ENCODE measurements at places on chromosomes 4 and X.

DNA sequence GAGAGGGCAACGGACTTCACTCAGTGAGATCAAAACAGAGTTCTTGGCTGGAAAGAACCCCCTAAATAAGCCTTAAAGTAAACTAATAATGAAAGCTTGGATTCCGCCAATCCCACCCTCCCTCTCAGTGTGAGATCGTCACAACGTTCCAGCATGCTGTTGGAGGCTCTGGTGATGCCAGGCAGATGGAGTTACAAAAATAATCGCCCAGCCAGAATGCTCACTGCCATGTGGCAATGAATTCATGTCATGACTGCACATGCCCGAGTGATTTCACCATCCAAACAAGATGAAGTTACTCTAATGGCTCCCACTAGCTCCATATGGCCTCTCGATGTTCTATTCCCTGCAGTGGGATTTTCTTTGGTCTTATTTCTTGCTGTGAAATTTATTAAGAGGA is 248.0 kb downstream of the SPATA18 start:
- DNase-seq = no peak

GRCh38 chr4:11021333-11021732 is 336.8 kb upstream of the CLNK start:
- DNase-seq = no peak

DNA sequence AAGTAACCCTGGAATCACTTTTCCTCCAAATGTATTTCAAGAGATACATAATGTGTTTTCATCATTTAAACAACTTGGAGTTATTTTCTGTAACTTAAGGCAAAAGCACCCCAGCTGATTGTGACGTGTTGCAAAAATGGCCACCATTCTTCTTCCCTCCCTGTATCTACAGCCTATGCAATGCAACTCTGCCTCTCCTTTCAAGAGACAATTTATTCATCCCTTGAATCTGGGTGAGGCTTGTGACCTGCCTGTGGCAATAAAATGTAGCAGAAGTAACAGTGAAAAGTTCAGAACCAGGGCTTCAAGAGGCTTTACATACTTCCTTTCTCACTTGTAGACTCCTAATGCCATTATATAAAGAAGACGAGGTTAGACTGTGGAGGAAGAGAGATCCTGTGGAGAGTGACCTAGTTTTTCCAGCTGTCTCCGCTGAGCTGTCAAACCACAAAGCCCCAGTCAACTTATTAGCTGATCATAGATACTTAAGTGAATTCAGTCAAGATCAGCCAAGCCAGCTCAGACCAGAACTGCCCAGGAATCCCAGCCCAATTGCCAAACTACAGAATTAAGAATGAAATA is 81.0 kb upstream of the KLF3 start:
- DNase-seq = peak; percentile 11

GRCh38 chrX:16022580-16023200 is 100.7 kb upstream of the GRPR start:
- no peak for DNase-seq

DNA sequence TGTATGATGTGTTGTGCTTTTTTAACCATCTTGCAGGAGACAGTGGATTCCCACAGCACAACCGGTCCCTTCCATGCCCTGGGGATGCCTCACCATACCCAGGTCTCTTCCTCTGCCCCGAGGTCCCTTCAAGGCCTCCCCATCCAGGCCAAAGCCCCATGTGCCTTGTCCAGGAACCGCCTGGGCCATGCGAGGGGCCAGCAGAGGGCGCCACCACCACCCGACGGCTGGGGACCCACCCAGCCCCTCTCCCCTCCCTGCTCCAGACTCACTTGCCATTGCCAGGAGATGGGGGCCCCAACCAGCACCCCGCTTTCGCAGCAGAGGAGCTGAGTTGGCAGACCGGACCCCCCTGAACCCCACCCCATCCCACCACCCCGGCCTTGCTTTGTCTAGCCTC is 485.5 kb downstream of the TRAM1L1 start:
- no peak for DNase-seq

GRCh38 chr4:121168446-121169281 is 4.5 kb upstream of the TNIP3 start:
- no peak for DNase-seq

DNA sequence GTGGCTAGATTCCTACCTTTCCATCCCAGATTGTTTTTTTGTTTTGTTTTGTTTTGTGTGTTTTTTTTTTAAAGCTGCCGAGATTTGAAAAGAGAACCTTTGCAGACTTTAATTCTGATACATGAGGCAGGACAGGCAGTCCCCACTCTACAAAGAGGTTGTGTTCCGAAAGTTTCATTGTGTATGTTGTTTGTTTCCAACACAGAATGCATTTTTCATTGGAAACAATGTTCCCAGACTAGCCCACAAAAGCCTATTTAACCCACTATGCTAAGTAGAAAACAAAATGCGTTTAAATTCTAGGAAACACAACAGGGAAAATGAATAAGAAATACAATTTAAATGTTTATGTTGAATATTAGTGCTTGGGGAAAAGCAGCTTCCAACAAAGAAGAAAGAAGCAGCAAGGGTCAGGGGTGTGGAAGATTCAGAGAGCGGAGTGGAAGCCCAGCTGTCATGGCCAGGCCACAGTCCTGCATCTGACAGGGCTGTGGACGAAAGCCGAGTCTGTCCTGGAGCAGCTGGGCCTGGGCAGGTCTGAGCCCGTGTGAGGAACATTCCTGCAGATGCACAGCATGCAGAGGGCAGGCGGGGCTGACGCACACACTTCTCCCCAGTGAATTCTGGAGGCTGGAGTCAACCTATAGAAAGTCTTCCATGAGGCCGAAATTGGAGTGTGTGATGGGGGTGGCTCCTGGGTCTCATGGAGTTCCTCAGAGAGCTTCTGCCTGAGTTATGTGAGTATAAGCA is 12.4 kb upstream of the SETD7 start:
- DNase-seq = no peak

DNA sequence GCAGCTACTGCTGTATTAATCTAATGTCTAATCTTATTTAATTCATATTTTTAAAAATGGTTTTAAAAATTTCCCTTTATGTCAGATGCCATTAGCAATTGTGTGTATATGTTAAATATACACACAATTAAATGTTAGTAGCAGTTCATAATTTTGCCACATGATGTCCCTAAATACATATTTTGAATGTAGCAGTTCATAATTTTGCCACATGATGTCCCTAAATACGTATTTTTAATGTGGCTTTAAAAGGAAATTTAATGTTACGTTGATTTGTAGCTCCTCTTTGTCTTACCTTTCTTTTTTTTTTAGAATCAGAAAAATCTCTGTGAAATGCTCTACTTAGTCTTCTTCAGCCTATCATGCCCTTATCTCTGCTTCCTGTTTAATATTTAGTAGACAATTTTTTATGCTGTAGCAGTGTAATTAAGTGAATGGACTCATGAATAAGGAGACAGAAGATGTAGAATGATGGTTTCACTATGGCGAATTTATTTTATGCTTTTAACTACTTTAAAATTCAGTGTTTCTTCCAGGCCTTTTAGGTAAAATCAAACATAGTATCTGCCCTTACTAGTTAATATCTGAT is 26.1 kb downstream of the RBM46 start:
- DNase-seq = no peak

- no peak for DNase-seq
These were observed 413.2 kb downstream of the PPARGC1A start for GRCh38 chr4:23476515-23477090.

DNA sequence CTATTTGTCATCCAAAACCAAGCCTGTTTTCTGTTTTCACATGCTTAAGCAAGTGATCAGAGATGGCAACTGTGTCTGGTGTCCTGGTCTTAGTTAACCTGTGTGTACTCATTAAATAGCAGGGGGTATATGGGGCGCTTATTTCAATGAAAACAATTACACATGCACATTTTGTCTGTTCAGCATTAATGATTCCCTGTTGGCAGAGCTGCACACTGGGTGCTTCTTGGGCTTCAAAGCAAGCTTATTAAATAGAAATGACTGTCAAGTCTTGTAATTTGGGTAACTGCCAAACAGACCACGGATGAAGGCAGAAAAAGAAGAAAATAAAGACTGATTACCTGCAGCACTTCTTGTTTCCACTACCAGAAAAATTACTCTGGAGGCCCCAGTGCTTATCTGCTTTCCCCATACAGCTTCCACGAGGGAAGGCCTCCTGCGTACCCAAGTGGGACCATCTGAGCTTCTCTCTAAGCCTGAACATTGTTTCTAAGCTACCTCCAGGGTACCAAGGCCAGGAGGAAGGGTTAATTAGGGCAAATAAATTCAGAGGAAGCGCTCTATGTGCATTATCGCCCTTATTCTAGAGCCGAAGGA is 107.2 kb upstream of the TBL1X start:
- DNase-seq = no peak

DNA sequence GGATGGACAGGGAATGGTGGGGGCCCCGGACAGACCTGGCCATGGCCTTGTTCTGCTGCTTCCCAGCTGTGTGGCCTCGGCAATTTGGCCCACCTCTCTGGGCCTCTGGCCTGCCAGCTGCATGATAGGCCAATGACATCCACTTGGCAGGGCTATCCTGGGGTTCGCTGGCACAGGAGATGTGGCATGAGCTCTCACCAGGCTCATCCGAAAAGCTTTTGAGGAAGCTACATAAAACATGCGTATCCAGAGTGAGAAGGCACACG is 18.1 kb downstream of the SH3TC1 start:
- no peak for DNase-seq

GRCh38 chrX:153885968-153886903 is at the start of gene L1CAM:
TSS of gene L1CAM (minus strand) at chrX:153886173. CDS start at chrX:153875836, 10,337 bp downstream.
- no peak for DNase-seq

DNA sequence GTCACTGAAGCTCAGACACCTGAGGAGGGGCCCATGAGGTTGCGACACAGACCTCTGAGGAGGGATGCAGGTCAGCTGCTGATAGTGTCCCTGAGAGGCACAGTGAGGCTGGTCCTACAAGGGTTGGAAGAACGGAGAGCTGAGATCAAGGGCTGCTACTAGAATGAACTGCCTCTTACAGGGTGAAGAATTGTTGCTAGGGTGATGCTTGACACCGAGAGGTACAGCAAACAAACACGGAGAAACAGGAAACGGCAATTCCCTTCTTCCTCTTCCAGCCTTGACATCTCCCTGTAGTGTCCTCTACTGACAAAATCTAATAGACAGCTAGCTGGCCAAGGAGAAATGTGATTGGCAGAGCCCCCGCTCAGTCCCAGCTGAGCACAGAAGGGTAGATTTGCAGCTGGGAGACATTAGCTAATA is 11.8 kb upstream of the HPGDS start:
- no peak for DNase-seq

- no peak for DNase-seq
These were observed 109.9 kb upstream of the PTPN13 start for GRCh38 chr4:86484241-86484640.

DNA sequence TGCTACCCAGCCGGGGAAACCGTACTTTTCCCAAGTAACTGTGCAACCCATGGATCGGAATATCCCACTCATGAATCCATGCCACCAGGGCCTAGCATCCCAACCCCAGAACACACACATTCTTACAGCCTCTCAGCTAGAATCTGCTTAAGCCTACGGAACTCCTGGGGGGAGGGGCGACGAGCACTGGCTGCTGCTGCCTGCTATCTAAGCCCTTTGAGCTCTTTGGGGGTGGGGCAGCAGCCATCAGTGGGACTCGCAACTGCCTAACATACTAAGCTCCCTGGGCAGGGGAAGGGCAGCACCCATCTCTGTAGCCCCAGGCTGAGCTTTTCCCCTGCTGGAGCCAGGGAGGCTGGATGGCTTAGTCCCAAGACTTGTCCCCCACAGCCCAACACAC is 28.6 kb downstream of the NUDT10 start:
- DNase-seq = no peak

- DNase-seq = no peak
These were observed at the start of gene TREX2 for GRCh38 chrX:153445856-153446635. TSS of gene TREX2 (minus strand) at chrX:153446056. CDS start at chrX:153445430, 626 bp downstream.

DNA sequence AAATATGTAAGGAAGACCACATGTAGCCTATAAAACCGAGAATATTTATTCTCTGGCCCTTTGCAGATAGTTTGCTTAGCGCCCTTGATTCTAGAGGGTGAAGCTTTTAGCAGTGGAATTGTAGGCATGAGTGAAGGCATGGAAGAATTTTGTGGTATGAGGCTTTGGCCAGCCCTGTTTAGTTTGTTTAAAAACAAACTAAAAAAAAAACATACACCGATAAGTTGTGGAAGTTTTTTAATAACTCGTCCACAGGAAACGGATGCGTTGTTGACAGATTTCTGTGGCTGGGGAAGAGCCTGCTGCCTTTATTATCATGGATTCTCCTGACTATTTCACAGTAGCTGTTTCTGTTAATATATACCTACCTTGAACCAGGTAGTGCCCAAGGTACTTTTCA is 194.7 kb upstream of the LNX1 start:
- no peak for DNase-seq

GRCh38 chrX:101210630-101211029 is 9.0 kb upstream of the DRP2 start:
- DNase-seq = no peak

DNA sequence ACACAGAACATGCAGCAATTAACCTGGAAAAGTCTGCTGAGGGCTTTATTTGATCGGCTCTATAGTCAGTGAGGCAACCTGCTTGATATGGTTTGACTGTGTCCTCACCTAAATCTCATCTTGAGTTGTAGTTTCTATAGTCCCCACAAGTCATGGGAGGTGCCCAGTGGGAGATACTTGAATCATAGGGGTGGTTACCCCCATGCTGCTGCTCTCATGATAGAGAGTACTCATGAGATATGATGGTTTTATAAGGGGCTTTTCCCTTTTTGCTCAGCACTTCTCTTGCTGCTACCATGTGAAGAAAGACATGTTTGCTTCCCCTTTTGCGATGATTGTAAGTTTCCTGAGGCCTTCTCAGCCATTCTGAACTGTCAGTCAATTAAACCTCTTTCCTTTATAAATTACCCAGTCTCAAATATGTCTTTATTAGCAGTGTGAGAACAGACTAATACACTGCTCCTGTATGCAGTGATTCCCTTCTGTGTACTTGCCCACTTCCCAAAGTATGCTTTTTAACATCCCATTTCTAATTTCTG is 78.2 kb downstream of the NPFFR2 start:
- no peak for DNase-seq

- no peak for DNase-seq
These were observed 22.6 kb downstream of the PPP2R2C start for GRCh38 chr4:6449746-6450369.

- DNase-seq = no peak
These were observed 16.1 kb downstream of the CBR4 start for GRCh38 chr4:168993714-168994510.

DNA sequence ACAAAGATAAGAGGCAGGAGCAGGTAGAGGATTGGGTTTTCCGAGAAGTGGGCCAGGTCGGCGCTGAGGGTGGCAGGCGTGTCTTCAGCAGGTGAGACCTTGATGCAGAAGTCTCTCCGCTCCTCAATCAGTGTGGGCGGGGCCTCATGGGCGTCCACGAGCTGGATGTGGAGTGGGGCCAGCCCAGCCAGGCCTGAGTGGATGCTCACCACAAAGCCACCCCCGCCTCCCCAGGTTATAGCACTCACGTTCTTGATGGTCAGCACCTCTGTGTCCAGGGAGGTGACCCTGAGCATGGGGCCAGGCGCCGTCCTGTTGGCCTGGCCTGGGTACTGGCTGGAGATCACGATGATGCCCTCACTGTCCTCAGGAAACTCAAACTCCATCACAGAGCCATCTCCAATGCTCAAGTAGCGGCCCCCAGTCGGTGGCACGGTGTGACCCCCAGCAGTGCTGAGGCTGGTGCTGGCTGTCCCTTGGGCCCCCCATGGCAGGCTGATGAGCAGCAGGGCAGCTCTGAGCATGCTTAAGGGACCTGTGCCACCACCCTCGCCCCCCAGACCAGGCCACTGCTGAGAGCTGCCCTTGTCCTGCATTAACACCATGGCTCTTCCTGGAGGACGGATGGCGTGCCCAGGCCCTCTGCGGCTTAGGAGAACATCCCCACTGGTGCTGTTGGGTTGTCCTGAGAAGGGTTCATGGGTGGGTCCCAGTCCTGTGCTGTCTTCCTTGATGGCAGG is 1.9 kb downstream of the SLC10A3 start:
- no peak for DNase-seq

- DNase-seq = no peak
These were observed 116.3 kb upstream of the SFRP2 start for GRCh38 chr4:153905231-153905630.

Measured in stimulated activated CD4-positive, alpha-beta T cell treated with anti-CD3 and anti-CD28 coated beads, Interleukin-4, amount 100 ng/mL, for 48 hours (primary cell).